ENCODE measurements at places on chromosomes 1 and 21. TPM values are rescaled to one million over a fixed set of nuclear protein-coding genes. Genes with fewer than 3 reads are reported as not detected.
A peak's percentile ranks its signal among the peaks of the same experiment; 100 is the strongest.

The CFAP141 gene
- not detected for total RNA-seq

The LYPLAL1 gene
- total RNA-seq = 21.1 TPM

The OR10J1 gene
- not detected for total RNA-seq

The VANGL1 gene
- total RNA-seq = 5.4 TPM

The NFASC gene
- total RNA-seq = 12.9 TPM

GRCh38 chr1:221557013-221557412 is 184.9 kb downstream of the DUSP10 start:
- no peak for DNase-seq

GRCh38 chr1:193187114-193187513 is 701 bp upstream of the B3GALT2 start:
- no peak for DNase-seq

DNA sequence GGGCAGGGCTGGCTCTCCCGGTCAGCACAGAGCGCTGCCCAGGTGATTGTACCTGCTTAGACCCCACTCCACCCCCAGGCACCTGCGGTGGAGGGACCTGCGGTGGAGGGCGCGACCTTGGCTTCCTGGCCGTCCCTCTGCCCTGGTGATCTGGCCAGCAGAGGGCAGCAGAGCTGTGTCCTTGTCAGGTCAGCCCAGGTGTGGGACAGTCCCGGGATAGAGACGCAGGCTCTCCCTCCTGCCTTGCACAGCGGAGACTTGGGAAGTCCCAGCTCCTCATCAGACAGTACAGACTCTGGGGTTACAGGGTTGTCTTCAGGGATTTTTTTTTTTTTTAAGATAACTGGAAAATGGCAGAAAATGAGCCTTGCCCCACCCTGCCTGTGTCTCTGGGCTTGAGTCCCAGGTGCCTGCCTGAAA is 10.0 kb downstream of the SLX9 start:
- peak; percentile 84 for DNase-seq

DNA sequence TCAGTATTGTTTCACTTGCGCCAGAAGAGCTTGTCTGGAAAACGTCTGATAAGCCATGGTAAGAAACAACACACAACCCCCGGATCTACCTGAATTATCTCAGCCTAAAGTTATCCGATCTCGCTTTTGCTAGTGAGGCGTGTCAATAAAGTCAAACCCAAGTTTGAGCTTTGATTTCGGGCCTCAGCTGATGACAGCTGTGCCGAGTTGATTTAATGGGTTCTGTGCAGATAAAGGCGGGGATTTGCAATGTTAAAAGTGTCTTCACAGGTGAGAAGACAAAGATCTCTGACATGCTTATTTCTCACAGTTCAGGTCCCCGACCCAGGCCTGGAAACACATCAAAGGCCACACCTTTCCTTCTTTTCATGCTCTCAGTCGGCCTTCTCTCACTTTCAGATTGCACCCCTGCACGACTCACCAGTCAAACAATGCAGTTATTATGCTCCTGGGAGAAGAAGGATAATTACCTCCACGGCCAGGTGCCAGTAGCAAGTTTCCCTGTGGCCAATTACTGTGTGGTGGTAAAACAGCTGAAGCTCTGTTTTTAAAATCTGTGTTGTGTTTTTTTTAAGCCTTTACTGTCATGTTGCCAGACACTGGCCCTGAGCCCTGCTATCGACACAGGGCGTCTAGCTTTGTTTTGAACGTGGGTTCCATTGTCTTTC is 245.3 kb upstream of the RUNX1 start:
- DNase-seq = no peak

GRCh38 chr1:229940684-229941083 is 126.4 kb upstream of the GALNT2 start:
- DNase-seq = no peak

- DNase-seq = no peak
These were observed 2.2 kb downstream of the TMEM35B start for GRCh38 chr1:34982820-34983376.

- DNase-seq = no peak
These were observed 35.0 kb upstream of the IL19 start for GRCh38 chr1:206735553-206736031.

GRCh38 chr1:11144570-11145256 is 44.4 kb upstream of the ANGPTL7 start:
- DNase-seq = no peak

DNA sequence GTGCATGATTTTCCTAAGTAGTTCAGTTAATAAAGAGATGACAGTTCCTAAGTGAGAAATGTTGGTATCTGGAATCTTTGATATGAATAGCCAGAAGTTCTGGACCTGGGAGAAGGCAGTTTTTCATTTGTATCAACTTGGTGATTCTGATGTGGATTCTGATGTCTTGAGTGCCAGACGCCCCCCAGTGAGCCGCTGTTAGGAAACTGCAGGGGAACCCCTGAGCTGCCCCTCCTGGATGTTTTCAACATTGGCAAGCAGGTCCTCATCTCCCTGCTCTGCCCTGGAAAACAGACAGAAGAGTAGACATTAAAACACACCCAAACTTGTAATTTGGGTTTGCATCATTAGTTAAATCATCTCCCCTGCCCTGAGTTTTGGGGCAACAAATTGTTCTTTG is 7.4 kb downstream of the ETS2 start:
- DNase-seq = no peak
